Stimulated activated CD4-positive, alpha-beta T cell treated with anti-CD3 and anti-CD28 coated beads, Interleukin-4, amount 100 ng/mL, for 48 hours (primary cell): ENCODE measurements at places on chromosomes 2 and 18.

GRCh38 chr2:189835855-189836558, 51.8 kb downstream of the PMS1 start:
- no peak for DNase-seq

- DNase-seq: no peak
Measured at GRCh38 chr2:88010136-88010535, 6.2 kb downstream of the RNU2-63P start.

GRCh38 chr18:78722929-78723710, 256.5 kb upstream of the SALL3 start:
- DNase-seq: no peak

DNA sequence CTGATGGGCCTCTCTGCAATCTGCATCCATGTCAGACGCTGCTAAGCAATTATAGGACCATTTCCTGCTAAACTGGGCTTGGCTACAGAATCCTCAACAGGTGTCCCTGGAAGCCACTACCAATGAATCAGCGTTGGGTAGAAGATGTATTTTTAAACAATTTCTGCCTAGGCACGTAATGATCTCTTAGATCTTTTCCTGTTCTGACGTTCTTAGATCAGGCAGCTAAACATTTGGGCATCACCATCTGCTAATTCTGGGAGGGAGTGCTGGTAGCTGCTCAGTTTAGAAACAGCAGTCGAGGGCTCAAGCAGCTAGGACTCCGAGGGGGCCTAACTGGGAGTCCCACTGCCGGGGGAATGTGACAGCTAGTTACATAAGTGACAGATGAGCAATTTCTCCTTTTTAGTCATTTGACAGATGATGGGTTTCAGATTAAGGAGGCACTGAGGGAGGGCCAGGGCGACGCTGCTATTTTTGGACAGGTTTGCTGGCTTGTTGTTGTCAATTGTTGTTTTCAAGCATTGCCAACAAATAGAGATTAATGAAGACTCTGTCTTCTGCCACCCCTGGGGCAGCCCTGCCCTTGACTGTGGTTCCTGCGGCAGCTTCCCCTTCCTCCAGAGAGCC, 92.7 kb downstream of the MRO start:
- no peak for DNase-seq

- DNase-seq: no peak
Measured at GRCh38 chr18:33716061-33716683, 138.2 kb downstream of the ASXL3 start.

DNA sequence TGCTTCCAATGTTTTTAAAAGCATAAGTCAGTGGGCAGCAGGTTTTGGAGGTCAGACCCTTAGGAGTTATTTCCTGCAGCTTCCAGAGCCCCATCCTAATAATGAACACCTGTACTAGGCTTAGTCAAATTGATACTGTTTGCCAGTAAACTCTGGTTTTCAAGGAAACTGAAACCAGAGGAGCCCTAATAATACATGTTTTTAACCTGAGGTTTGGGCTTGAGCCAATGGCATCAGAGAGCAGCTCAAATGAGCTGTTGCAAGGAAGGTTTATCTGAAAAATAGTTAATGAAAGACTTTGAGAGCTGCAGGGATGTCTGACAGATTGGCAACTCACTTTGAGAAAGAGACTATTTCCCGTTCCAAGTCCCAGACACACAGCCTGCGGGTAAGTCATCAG, 54.6 kb downstream of the DCC start:
- DNase-seq: no peak

DNA sequence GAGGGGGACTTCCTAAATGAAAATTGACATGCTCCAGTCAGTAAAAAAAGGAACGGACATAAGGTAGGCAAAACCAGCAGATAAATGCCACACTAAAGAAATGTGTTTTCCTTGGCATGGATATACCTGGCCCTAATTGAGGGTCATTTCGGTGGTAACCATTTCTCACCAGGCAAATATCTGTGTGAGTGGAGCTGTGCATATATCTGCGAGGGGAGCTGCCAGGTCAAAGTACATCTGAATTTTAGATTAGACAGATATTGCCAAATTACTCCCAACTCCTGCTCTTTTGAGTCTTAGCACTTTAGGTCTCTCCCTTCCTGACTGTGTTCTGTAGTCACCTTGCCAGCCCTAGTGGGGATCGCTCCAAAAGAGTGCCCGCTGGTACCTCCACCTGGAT, 204.2 kb downstream of the SH3BP4 start:
- DNase-seq: no peak

- DNase-seq: no peak
Measured at GRCh38 chr2:173412628-173413027, 58.0 kb downstream of the CDCA7 start.

DNA sequence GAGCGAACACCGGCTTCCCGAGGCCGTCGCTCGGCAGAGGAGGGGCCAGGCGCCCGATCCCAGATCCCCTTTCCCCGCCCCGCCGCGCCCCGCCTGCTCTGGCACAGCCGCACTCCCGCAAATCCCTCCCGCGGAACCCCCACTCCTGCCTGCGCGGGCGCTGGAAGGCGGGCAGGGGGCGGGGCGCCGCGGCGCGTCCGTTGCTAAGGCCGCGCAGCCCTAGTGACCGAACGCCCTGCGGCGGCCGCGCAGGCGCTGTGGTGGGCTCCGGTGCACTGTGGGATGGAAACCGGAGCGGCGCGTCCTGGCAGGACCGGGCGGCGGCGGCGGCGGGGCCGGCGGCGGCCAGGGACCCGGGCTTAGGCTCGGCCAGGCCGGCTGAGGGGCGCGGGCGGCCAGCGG, at the start of gene TRAF3IP1:
Gene TRAF3IP1, plus strand, starts transcription at position 273 of the 402 bp plus-strand sequence. CDS start 145 bp downstream, outside the sequence.
- peak; percentile 75 for DNase-seq

DNA sequence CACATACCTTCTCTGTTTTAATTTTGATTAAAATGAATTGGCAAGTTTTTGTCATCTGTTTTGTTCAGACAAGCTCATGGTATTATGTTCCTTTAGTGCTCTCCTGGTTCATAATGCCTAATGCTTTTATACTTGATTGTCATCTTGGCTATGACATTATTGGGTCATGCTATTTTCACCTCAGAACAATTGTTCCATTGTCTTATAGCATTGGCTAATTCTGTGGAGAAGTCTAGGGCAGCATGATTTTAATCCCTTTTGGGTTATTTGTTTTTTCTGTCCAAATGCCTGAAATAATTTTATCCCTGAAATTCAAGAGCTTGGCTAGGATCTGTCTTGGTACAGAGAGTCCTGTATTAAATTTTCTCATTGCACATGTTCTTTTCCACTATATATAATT, 83.8 kb upstream of the CCDC85A start:
- DNase-seq: no peak

DNA sequence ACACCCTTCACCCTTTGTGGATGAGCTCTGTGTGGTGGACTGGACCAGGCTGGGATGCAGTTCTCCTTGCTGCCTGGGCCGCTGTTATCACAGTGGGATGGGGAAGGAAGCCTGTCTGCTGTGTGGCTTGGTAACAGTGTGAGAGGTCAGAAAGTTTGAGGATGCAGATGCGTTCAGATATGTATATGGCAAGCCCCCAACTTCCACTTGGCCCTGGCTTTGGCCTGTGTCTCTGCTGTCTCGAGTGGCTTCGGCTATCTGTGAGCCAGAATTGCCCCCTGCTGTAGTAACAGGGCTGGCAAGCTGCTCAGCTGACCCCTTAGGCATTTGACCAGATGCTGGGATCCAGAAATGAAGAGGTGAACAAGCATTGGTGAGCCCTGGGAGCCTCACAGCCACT, 106.8 kb downstream of the WDSUB1 start:
- DNase-seq: no peak

DNA sequence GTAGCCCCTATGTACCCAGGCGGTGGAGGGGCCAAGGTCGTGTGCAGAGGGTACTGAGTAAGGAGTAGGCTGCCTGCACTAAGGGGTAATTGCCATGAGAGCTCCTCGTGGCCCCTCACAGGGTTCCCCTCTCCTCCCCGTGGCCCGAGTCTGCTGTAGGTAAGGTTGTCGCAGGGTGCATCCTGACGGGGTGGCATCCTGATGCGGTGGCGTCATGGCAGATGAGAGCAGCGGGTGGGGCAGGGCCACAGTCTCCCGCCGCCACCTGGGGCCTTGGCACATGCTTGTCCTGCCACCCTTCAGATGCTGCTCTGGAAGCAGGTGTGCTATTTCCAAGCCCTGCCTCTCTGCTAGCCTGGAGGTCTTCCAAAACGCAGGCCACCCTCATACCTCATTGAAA, 89.7 kb downstream of the EIPR1 start:
- DNase-seq: no peak

GRCh38 chr2:85680707-85681371, 12.8 kb upstream of the SFTPB start:
- no peak for DNase-seq

DNA sequence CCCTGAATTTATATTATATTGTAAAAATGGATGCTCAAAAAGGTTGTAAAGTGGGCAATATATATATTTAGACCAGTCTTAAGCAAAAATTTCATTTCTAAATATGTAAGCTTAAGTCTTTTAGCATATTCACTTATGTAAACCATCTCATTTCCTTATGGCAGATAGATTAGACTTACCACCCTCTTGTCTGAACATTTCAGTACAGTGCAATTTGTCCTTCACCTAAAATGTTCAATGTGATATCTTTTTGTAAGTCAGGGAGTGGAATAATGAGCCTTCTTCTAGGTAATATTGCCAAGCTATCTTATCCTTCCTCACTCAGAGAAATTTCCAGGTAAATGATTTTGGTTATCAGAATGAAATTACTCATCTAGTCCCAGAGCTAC, 92.3 kb downstream of the KLF7 start:
- DNase-seq: no peak

- DNase-seq: peak; percentile 62
Measured at GRCh38 chr2:47783486-47784351, 774 bp downstream of the MSH6 start.

DNA sequence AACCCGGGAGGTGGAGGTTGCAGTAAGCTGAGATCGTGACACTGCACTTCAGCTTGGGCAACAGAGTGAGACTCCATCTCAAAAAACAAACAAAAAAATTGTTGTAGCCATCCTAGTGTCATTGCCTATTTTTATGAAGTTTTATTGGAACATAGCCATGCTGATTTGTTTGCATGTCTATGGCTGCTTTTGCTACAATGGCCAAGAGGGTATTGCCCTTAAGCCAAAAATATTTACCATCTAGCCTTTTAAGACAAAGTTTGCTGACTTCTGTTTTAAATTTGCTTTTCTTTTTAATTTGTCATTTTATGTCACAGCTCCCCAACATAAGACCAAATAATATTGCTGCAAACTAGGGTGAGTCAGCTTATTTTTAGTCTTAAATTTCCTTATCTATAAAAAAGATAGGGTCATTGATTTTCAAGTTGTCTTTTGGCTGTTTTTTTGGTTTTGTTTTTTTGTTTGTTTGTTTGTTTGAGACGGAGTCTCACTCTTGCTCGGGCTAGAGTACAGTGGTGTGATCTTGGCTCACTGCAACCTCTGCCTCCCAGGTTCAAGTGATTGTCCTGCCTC, 70.0 kb upstream of the CABLES1 start:
- DNase-seq: no peak

GRCh38 chr2:174007010-174007409, 41.8 kb upstream of the SP3 start:
- DNase-seq: no peak

- DNase-seq: no peak
Measured at GRCh38 chr2:58508006-58508405, 266.9 kb upstream of the FANCL start.

DNA sequence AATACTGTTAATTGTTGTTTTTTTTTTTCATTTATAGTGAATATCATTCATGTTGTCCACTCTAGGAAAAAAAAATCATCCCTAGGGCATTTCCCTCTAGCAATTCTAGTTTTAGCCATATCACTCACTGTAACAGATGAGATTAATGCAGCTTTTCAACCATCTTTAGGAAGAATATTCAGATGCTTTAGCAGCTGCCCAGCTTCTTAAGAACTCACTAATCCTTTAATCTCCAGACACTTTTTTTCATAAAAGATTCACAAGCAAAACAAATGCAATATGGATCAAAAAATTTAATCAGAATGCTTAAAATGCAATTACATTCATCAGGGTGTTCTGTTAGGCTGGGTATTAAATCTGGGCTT, 692.6 kb downstream of the ERBB4 start:
- no peak for DNase-seq

DNA sequence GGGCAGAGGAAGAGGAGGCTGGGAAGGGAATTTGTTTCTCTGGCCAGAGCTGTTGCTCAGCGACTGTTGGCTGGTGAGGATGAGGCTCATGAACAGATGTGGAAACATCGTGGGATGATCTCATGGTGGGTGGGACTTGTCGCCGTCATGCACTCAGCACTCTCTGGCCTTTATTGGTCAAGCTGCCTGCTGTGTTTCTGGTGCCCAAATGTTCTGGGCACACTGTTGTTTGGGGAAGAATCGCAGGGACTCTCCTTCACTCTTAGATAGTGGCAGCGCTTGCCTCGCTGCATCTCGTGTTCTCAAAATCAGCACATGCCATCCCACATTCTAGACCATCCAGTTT, 145.6 kb downstream of the AGAP1 start:
- no peak for DNase-seq

- DNase-seq: no peak
Measured at GRCh38 chr2:181614874-181615638, 41.8 kb downstream of the CERKL start.

- no peak for DNase-seq
Measured at GRCh38 chr2:129205766-129206165, 773.7 kb upstream of the RAB6C start.

- DNase-seq: no peak
Measured at GRCh38 chr18:70172225-70172624, 33.3 kb downstream of the RTTN start.

DNA sequence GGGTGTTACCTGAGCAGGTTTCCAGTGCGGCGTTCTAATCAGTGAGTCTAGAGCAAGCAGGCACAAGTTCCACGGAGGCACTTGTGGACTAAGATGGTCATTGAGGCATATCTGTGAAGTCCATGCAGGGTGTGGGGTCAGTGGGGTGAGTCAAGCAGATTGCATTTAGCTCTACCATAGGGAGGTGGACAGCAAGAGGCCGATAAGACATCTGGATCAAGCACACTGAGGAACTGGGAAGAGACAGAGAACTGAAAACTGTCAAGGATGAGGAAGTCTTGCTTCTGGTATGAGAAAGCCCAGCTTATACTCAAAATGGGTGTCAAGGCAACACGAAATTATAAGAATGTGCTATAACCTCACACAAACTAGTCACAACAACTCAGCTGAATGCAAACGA, 61.2 kb upstream of the SLC39A10 start:
- no peak for DNase-seq

- DNase-seq: no peak
Measured at GRCh38 chr2:152571048-152571766, 146.1 kb downstream of the PRPF40A start.
